ENCODE measurements at places on chromosomes 3 and 15.
A peak's percentile ranks its signal among the peaks of the same experiment; 100 is the strongest.

DNA sequence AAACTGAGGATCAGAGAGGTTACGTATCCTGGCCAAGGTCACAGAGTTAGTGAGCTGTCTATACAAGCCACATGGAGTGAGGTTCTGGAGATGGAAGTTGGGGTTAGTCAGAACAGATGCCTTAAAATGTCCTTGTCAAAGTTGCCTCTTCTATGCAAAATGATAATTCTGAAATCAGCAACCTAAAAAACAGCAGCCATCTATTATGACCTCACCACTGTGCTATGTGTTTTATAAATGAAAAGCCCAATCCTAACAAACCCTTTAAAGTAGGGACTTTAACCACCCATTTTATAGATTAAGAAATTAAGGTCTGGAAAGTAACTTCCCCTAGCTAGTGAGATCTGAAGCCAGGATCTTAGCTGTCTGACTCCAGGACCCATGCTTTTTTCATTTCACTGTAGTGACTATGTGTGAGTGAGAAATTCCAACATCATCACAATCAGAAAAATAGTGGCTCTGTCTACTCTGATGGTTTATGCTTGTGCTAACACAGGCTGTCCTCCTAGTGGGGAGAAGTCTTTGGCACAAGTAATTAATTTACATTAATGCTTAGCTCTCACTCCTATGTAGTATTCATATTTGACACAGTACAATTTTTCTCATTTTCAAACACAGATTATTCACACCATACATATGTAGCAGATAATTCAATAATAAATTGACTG is 143.6 kb downstream of the ANO10 start:
- no peak for DNase-seq

GRCh38 chr3:31985831-31986230 is 4.3 kb downstream of the ZNF860 start:
- DNase-seq = no peak

GRCh38 chr3:128489927-128490649 is 2.9 kb downstream of the GATA2 start:
- DNase-seq = no peak

DNA sequence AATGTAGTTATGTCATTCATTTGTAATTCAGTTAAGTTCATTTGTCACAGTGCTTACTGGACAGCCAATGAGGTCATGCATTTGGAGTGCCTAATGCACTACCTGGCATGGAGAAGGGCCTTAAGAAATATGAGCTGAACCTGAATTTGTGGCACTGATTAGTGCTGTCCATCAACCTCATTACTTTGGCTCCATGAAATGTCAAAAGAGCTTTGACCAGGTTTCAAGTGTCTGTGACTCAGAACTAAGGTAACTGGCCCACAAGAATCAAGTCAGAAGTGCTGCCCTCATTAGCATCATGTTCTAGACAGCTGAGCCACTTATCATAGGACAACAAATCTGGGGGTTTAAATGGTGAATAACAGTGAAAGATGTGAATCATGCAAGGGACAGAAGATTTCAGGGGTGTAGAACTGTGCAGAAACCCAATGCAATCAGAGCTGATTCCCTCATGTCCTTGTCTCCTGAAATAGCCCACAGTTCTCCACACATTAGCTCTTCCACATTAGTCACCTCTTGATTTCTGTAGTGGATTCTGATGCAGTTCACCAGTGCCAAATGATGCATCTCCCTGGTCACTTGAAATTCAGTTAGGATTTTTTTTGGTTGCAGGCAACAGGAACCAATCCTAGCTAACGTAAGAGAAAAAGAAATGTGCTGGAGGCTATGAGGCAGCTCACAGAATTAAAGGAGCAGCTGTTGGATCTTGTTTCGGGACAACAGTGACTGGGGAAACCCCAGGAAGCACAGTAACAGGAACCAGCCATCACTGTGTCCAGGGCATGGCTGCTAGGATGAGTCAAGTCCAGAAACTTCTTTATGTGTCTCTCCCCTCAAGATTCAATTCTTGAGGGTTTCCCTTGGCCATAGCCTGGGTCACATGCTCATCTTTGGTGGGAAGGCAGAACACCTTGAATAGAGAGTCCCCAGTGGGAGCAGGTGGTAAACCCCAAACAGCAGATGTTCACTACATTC is 38.7 kb downstream of the CHST2 start:
- no peak for DNase-seq

DNA sequence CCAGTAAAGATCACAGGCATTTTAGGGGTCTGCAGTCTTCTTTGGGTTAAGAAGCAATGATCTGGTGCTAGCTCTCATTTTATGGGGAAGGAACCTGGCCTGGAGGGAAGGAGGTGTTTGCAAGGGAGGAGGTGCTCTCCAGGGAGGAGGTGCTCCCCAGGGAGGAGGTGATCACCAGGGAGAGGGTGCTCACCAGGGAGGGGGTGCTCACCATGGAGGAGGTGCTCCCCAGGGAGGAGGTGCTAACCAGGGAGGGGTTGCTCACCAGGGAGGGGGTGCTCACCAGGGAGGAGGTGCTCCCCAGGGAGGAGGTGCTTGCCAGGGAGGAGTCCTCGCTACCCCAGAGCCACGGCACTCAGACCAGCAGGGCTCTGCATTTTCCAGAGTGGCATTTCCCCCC is 115.7 kb downstream of the TLE3 start:
- no peak for DNase-seq

- no peak for DNase-seq
Measured at GRCh38 chr3:85706130-85706529, 747.3 kb downstream of the CADM2 start.

- no peak for DNase-seq
Measured at GRCh38 chr3:185959609-185960521, 22.1 kb upstream of the TRA2B start.

DNA sequence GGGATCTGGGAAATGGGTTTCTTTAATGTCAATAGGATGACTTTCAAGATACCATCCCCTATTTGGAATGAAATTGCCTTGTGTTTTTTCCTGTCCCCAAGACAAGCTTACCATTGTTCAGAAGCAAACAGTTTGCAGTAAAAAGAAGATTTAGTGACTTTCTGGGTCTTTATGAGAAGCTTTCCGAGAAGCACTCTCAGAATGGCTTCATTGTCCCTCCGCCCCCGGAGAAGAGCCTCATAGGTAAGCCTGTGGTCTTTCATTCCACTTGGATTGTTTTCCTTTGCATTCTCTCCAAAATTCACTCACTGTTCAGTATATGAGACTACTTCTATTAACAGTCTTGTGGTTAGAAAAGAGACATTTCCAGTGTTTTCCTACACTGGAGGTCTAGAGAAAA is 25.6 kb upstream of the SNX22 start:
- DNase-seq = no peak

GRCh38 chr3:47635536-47635935 is 56.9 kb upstream of the CSPG5 start:
- DNase-seq = no peak

DNA sequence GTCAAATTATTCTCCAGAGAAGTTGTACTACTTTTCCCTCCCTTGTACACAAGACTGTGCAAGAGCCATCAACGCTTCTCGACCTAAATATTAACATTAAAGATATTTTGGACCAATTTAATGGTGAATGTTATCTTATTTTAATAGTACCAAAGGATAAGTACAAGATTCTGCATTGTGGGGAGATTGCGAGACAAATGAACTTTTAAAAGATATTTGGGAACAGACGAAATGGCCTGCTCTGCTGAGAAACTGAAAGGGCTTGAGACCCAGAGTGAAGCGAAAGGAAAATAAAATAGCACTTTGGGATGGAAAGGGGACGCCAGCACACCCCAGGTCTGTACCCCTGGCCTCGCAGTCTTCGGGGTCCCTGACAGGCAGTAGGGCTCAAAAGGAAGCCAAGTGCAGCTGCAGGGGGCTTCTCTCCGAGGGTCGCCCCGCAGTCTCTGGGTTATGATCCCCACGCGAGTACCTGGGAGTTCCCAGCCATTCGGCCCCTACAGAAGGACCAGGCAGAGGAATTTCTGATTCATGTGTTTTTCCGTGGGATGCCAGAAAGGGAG is 97.6 kb upstream of the VGLL3 start:
- DNase-seq = no peak

GRCh38 chr3:76871655-76872054 is 168.2 kb upstream of the ROBO2 start:
- no peak for DNase-seq

DNA sequence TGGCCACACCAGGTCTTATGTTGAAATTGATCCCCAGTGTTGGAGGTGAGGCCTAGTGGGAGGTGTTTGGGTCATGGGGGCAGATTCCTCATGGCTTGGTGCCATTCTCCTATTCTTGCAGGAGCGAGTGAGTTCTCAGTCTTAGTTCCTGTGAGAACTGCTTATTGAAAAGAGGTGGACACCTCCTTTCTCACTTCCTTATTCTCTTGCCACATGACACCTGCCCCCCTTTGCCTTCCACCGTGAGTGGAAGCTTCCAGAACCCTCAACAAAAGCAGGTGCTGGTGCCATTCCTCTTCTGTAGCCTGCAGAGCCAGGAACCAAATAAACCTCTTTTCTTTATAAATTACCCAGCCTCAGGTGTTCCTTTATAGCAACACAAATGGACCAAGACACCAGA is 318.1 kb upstream of the MCTP2 start:
- DNase-seq = no peak

DNA sequence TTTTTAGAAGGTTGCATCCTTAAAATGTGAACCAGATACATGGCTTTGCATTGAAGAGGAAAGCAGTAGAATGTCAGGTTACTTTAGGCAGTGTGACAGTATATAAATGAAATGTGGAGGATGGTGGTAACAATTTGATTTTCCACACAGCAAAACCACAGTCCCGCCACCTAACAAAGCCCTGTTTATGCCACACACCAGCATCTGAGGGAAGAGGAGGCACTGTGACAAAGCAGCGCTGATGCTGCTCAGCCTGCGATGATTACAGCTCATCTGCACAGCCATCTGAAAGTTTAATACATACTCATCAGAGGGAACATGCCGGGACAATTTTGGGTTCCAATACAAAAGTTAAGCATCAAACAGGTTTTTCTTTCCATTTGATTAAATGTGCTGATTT is 8.9 kb downstream of the RNF7 start:
- no peak for DNase-seq

DNA sequence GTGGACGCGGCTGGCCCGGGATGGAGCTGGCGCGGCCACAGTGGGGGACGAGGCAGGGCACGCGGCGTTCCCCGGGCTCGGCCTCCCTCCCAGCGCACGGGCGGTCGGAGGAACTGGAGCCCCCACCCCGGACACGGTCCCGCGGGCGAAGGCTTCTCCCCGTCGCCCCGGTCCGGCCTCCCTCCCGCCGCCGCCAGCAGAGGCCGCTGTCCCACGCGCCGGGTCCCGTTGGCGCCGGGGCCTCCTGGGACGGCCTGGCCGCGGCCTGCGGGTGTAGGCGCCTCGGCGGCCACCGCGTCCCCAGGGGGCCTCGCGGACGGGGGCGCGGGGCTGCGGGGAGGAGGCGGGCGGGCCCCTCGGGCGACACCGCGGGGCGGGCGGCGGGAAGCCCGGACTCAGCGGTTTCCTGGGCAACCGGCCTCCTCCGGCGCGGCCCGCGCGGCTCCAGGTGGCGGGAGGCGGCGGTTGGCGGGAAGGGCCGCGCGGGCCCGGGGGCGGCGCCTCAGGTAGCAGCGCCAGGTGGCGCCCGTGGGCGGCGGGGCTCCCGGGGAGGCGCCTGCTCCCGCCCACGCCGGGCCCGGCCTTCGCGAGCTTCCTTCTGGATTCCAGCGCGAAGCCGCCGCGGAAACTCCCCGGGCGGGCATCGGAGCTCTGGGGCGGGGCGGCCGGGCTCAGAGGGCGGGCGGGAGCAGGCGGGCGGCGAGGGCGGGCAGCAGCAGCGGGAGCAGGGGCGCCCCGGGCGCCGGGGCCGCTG is 26.7 kb downstream of the MELTF start:
- peak; percentile 91 for DNase-seq

GRCh38 chr3:142896996-142897395 is 8.1 kb upstream of the PCOLCE2 start:
- DNase-seq = no peak

DNA sequence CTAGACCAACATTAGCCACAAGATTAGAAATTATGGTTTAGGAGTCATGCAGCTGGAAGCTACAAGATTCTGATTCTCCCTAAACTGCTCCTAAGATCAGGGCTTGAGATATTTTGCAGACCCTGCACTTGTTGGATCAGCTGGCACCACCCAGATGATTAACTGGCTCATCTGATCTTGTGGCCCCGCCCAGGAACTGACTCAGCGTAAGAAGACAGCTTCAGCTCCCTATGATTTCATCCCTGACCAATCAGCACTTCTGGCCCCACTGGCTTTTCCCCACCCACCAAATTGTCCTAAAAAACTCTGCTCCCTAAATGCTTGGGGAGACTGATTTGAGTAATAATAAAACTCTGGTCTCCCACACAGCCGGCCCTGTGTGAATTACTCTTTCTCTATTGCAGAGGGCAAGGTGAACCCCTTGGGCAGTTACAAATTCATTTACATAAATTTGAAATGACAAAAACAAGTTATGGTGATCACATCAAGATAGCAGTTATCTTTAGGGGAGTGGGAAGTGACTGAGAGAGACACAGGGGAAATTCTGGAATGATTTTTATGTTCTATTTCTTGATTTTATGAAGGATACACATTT is 76.5 kb downstream of the CD200R1L start:
- peak; percentile 22 for DNase-seq

DNA sequence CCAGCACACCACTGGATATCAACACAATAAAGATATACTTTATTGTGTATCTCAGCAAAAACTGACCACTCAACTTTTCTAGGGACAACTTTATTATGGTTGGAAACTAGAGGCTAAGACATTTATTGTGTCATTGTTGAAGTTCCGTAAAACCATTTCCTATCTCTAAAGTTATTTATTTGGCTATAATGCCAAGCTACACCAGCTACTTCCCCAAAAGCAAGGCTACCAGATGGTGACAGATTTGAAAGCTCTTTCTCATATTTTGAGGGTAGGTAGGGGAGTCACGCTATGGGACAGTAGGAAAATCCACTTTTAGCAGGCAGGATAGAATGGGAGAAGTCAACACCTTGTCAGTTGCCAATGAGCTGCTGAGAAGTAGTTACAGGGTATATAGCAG is 834.6 kb upstream of the CFAP20DC start:
- DNase-seq = no peak

GRCh38 chr15:24772686-24773373 is 97.3 kb downstream of the NPAP1 start:
- peak; percentile 6 for DNase-seq

DNA sequence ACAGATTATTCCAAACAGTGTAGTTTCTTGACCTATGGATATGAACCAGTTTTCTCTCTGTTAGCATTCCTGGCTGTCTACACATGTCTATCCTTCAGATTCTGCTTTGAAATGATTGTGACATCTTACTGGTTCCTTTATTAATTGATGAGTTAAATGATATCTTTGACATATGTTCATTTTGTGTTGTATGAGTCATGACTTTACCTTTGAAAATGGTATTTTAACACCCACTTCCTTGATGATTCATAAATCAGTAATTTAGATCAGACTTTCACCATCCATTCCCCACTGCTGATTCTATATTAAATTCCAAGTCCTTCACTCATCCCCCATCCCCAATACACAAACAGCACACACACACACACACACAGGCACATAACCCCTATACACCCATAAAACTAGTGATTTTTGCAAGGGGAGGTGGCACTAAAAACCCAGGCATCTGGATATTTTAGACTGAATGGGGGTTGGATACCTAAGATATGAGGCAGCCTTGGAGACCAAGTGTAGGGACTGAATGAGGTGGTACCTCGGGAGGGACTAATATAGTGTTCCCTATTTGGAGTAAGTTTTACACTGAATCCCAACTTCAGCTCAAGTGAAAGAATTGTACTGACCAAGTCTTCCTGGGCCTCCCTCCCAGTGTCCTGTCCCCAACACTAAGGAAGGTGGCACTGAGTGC is 9.7 kb downstream of the CCK start:
- DNase-seq = no peak
